Panc1 (cell line): ENCODE measurements at places on chromosomes 1 and 21. TPM values are rescaled to one million over a fixed set of nuclear protein-coding genes. Genes with fewer than 3 reads are reported as not detected.
A peak's percentile ranks its signal among the peaks of the same experiment; 100 is the strongest.

Gene S100A2
- 6.2 TPM for total RNA-seq

Gene PLA2G2D
- total RNA-seq = not detected

Gene KCNN3
- 0.05 TPM for total RNA-seq

Gene FCRL2
- total RNA-seq = not detected

Gene TNNT2
- not detected for total RNA-seq

Gene CYP4A22
- not detected for total RNA-seq

Gene AGO1
- total RNA-seq = 40.1 TPM

Gene CELA3A
- 5.9 TPM for total RNA-seq

Gene LHX4
- 0.72 TPM for total RNA-seq

GRCh38 chr1:25565626-25566025 lies 22.2 kb downstream of the LDLRAP1 start:
- no peaks in the 10 kb centered on the region for H3K27me3 ChIP-seq
- no peaks in the 10 kb centered on the region for H3K36me3 ChIP-seq
- no peak overlapping the region for H3K27ac ChIP-seq
- no peak for DNase-seq

- no peak overlapping the region for H3K4me3 ChIP-seq
- no peak for DNase-seq
- no peaks in the 10 kb centered on the region for H3K4me1 ChIP-seq
- no peaks in the 10 kb centered on the region for H3K36me3 ChIP-seq
- no peak overlapping the region for H3K27ac ChIP-seq
- H3K27me3 ChIP-seq = no peaks in the 10 kb centered on the region
Measured at GRCh38 chr1:89070509-89070908, 5.5 kb upstream of the GBP1 start.

DNA sequence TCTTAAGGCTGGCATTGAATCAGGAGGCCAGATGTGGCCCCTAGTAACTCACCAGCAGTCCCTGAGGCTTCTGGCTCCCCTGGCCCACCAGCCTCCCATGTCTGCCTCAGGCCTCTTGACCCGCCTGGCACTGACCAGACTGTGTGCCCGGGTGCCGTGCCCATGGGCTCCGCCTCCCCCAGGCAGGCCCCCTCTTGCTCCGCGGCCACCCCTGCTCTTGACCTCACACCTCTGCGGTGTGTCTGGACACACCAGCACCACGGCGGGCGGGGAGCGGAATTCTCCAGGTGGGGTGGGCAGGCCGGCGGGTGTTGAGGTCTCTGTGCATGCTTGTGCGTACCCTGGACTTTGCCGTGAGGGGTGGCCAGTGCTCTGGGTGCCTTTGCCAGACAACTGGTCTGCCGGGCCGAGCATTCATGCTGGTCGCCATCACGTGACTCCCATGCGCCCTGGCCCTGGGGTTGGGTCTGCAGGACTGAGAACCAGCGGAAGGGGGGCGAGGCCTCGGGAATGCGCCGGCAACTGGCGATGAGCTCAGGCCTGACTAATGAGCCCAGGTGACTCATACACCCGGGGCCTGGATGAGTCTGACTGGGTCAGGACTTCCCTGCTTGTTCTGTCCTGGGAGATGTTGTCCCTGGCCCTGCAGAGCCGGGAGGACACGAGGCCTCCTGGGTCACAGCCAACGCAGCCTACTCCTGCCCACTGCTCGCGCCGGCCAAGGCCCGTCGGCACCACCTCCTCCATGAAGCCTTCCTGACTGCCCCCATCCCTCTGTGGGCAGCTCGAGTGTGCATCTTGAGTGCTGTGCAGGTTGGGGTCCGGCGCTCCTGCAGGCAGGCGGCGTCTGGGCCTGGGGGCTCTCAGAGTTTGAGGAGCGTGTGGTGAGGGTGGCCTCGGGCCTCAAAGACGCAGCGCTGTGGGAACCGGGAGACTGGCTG lies 22.6 kb downstream of the COL18A1 start:
- no peaks in the 10 kb centered on the region for H3K27me3 ChIP-seq
- H3K4me3 ChIP-seq = no peak overlapping the region
- H3K36me3 ChIP-seq = no peaks in the 10 kb centered on the region
- peak overlapping the region; percentile 89 for H3K27ac ChIP-seq
- peaks cover 90% of the 10 kb centered on the region for H3K4me1 ChIP-seq

- H3K36me3 ChIP-seq = no peaks in the 10 kb centered on the region
- peaks cover 12% of the 10 kb centered on the region for H3K27me3 ChIP-seq
- H3K4me3 ChIP-seq = no peak overlapping the region
- DNase-seq = no peak
- no peak overlapping the region for H3K27ac ChIP-seq
Measured at GRCh38 chr1:163071405-163072255, 2.5 kb downstream of the RGS4 start.

GRCh38 chr1:56148326-56149193 lies 430.8 kb downstream of the PLPP3 start:
- H3K4me3 ChIP-seq = no peak overlapping the region
- H3K27me3 ChIP-seq = no peaks in the 10 kb centered on the region; the same call in 1 of the 2 replicates
- H3K4me1 ChIP-seq = no peaks in the 10 kb centered on the region
- no peak overlapping the region for H3K27ac ChIP-seq
- no peak for DNase-seq
- H3K36me3 ChIP-seq = no peaks in the 10 kb centered on the region

GRCh38 chr1:172399756-172400721 lies 20.4 kb upstream of the C1orf105 start:
- no peaks in the 10 kb centered on the region for H3K36me3 ChIP-seq
- no peak overlapping the region for H3K4me3 ChIP-seq
- H3K27ac ChIP-seq = peak overlapping the region; percentile 100
- no peak for DNase-seq
- no peaks in the 10 kb centered on the region for H3K27me3 ChIP-seq

- no peak overlapping the region for H3K4me3 ChIP-seq
- no peaks in the 10 kb centered on the region for H3K4me1 ChIP-seq
- H3K27me3 ChIP-seq = no peaks in the 10 kb centered on the region
Measured at GRCh38 chr1:60596791-60597750, 485.3 kb upstream of the NFIA start.

DNA sequence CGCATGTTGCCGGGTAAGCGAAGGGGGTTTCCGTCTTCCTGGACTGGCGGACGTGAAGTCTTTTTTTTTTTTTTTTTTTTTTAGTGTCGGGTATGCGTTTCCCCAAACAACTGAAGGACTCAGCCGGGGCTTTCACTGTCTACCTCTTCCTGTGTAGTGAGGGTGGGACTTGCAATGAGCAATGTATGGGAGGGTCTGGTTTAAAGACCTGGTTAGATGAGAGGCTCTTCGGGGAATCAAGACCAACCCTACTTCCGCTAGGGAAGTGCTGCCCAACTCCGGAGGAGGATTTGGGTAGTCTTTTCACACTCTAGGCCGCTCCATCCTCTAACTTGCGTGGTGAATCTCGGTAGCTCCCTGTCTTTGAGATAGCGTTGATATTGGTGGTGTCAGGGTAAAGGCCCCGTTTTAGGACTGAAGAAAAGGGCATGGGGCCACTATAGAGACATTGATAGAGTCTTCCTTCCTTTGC lies 754 bp downstream of the PRRC2C start:
- DNase-seq = peak; percentile 4
- peak overlapping the region; percentile 97 for H3K4me3 ChIP-seq
- peaks cover 22% of the 10 kb centered on the region for H3K4me1 ChIP-seq
- peaks cover 8% of the 10 kb centered on the region; the same call in 1 of the 2 replicates for H3K36me3 ChIP-seq

GRCh38 chr1:159010391-159010790 lies 684 bp downstream of the IFI16 start:
- H3K27ac ChIP-seq = no peak overlapping the region
- no peaks in the 10 kb centered on the region for H3K36me3 ChIP-seq
- no peaks in the 10 kb centered on the region for H3K4me1 ChIP-seq
- peaks cover 2% of the 10 kb centered on the region; the same call in 1 of the 2 replicates for H3K27me3 ChIP-seq
- H3K4me3 ChIP-seq = no peak overlapping the region
- no peak for DNase-seq

DNA sequence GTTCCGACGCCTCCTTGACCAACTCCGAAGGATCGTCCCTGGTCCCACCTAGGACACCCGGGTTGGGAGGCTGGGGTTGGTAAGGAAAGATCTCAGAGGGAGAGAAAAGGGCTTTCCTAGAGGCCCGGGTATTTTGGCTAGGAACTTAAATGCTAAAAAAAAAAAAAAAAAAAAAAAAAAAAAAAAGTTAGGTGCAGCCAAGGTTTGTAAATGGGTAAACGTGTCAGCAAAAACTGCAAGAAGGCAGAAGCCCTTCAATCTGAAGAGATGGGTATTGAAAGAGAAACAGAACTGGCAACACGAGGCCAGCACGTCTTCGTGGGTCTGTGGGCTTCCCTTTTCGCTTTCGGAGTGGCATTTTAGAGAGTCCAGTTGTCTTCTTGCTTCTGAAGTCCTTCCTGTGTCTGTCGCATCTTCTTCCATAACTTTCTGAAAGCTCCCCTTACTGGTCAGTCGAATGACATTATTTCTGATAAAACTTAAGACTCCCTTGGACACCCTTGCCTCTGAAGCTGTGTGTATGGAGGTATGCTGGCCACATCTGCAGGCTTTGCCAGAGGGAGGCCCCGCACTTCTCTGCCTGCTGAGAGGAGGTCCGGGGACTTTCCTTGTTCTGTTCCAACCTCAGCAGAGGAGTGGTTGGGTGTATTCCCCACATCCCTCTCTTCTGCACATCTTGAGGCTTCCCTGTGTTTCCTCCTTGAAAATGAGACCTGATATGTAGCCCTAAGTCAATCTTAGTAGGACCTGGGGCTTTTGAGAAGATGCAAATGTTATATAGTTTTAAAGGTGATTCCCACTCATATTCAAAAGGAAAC lies 745 bp downstream of the RCSD1 start:
- H3K27me3 ChIP-seq = no peaks in the 10 kb centered on the region
- peak overlapping the region; percentile 42 for H3K4me3 ChIP-seq
- DNase-seq = no peak
- no peaks in the 10 kb centered on the region for H3K36me3 ChIP-seq
- peaks cover 29% of the 10 kb centered on the region for H3K4me1 ChIP-seq

DNA sequence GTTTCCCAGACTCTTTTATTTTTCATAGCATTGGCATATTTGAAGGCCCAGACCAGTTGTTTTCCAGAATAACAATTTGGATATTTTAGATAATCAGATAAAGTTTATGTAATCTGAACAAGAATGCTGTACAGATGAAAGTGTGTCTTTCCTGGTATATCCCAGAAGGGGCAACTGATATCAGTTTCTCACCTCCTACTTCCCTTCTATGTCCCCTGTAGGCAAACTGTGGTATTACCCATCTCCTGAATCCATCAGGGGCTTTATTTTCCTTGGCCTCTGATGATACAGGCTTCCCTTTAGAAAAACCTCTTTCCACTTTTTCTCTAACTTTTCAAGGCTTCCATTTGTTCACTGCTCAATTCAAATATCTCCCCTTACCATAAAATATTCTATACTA lies 87.5 kb upstream of the RGS1 start:
- H3K27me3 ChIP-seq = no peaks in the 10 kb centered on the region
- no peaks in the 10 kb centered on the region for H3K4me1 ChIP-seq
- no peak overlapping the region for H3K4me3 ChIP-seq
- no peaks in the 10 kb centered on the region for H3K36me3 ChIP-seq
- no peak for DNase-seq

DNA sequence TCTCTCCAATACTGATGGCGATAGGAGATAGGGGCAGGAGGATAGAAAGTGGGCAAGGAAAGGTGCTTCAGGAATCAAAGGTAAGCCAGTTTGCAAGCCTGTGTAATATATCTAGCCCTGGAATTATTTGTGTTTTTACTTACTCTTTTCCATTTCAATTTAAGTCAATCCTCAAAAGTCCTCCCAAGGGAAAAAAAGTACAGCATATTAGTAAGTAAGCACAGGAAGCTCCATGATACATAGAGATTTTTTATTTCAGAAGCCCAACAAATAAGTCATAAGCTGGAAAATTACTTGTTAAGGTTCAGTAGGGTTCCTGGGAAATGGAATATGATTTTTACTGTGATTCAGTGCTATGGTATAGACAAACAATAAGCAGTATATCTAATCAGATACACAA lies 337.7 kb upstream of the DUSP10 start:
- no peaks in the 10 kb centered on the region for H3K36me3 ChIP-seq
- H3K4me1 ChIP-seq = no peaks in the 10 kb centered on the region
- no peaks in the 10 kb centered on the region for H3K27me3 ChIP-seq

GRCh38 chr1:9766759-9767442 lies 56.9 kb downstream of the CLSTN1 start:
- no peak overlapping the region for H3K4me3 ChIP-seq
- no peak overlapping the region; the same call in 1 of the 2 replicates for H3K27ac ChIP-seq
- no peaks in the 10 kb centered on the region for H3K27me3 ChIP-seq
- H3K4me1 ChIP-seq = peaks cover 11% of the 10 kb centered on the region
- peak; percentile 35 for DNase-seq

GRCh38 chr1:237482777-237483176 lies 407.9 kb downstream of the ZP4 start:
- H3K27ac ChIP-seq = no peak overlapping the region
- no peaks in the 10 kb centered on the region for H3K36me3 ChIP-seq
- DNase-seq = no peak
- no peaks in the 10 kb centered on the region; the same call in 1 of the 2 replicates for H3K27me3 ChIP-seq
- H3K4me3 ChIP-seq = no peak overlapping the region

DNA sequence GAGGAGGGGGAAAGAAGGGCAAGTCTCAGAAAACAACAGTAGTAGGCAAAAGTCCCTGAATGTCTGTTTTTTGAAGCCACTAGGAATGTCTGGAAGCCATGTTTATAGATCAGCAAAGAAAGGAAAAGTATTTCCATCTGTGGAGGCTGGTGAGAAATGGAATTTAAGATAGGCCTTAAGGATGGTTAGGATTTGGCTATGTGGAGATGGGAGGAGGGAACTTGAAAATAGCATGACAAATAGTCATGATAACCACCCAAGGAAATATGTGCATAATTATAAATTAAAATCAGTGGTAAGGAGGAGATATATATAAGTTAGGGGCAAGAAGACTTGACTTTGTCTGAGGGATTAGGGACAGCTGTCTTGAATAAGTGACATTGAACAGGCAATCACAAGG lies 33.8 kb upstream of the FGGY start:
- no peak overlapping the region for H3K4me3 ChIP-seq
- no peak for DNase-seq
- no peaks in the 10 kb centered on the region for H3K4me1 ChIP-seq
- no peaks in the 10 kb centered on the region for H3K36me3 ChIP-seq

DNA sequence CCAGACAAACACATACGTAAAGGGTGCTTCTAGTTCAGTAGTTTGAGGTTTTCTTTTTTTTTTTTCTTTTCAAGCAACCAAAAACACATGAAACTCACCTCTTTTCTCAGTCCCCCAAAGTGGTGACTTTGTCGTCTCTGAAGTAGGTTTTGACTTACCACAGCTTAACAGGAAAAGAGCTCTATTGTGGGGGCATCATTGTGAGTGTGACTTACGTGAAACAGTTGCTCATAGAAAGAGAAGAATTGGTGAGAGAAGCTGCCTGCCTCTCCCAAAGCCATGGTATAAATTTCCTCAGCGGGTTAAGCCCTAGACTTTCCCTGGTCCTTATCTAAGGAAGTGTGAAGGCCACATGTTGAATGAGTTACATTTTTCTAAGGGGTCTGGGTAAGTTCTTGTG lies 11.9 kb downstream of the FASLG start:
- H3K4me3 ChIP-seq = no peak overlapping the region
- H3K36me3 ChIP-seq = no peaks in the 10 kb centered on the region
- no peaks in the 10 kb centered on the region for H3K27me3 ChIP-seq
- H3K27ac ChIP-seq = no peak overlapping the region
- no peak for DNase-seq

- no peak overlapping the region for H3K4me3 ChIP-seq
- H3K4me1 ChIP-seq = no peaks in the 10 kb centered on the region
- DNase-seq = no peak
- H3K27me3 ChIP-seq = no peaks in the 10 kb centered on the region
- H3K36me3 ChIP-seq = no peaks in the 10 kb centered on the region
Measured at GRCh38 chr1:114551400-114551799, 30.0 kb downstream of the BCAS2 start.
